ENCODE measurements at places on chromosomes 5 and 9.
A peak's percentile ranks its signal among the peaks of the same experiment; 100 is the strongest.

DNA sequence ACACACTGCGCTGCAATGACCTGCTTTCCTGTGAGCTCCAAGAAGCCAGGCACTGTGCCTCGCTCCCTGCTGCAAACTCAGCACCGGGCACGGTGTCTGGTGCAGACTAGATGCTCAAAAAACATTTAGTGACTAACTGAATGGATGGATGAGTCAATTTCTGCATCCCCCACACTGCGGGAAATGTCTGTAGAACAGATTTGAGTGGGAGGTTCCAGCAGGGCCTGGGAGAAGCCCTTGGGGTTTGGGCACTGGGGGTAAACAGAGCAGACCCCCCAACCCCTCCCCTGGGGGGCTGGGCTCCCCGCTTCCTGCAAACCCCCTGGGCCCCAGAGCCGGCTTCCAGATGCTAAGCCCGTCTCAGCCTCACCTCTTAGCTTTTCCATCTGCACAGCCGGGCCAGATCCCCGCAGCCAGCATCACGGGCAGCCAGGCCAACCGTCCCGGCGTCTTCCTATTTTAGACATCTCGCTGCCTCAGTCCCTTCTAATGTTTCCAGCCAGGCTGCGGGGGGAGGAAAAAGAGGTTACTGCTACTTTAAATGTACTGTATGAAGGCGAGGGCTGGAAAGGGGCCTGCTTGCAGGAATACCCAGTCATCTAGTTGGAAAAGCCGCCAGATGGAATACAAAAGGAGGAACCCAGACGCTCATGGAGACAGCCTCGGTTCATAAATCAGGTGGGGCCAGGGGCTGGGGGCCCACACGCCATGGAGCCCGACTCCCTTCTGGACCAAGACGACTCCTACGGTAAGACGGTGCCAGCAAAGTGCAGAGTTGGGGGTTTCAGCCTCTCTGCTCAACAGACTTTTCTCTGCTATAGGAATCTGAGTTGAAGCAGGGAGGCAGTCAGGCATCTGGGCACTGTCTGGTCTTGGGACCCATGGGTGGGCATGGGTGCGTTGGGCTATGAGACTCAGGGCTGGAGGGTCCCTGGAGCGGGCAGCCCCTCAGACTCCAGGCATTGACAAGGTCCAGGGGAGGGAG, 67.1 kb upstream of the GGTA1 start:
- no peak for DNase-seq

- no peak for DNase-seq
These were observed 110.7 kb upstream of the MAMDC2 start for GRCh38 chr9:69932901-69933300.

DNA sequence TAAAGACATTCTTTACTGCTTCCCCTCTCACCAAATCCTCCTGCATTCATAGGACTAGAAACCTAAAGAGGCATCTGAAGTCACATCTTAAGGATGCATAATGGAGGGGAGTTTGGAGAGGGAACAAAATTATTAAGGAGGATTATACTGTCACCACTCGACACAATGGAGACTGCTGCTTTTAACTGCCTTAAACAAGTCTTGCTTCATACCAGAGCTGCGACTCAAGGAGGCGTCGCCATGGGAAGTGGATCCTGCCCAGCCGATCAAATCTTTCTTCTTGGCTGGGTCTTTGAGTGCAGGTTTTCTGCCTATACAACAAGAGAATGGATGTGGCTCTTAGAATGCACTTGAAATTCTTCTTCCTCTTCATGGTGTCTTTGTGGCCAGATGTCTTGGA, 66.7 kb upstream of the FOXE1 start:
- DNase-seq: no peak

GRCh38 chr9:106761493-106761892, 101.5 kb upstream of the ZNF462 start:
- no peak for DNase-seq

DNA sequence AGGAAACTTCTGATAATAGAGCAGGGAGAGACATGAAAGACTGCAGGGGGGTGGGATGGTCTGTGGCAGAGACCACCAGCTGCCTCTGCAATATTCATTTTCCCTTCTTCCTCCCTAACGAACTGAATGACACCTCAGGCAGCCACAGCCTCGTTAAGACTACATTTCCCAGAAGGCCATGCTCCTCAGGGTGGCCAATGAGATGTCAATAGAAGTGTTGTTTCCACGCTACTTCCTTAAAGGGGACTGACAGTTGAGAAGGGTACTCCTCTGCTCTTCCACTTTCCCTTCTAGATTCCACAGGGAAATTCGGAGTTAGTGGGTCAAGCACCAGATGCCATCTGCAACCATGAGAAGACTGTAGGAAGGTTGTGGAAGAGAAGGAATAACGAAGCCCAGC, 52.0 kb upstream of the DAPK1 start:
- DNase-seq: no peak

GRCh38 chr5:173001229-173001841, 17.8 kb downstream of the ATP6V0E1 start:
- DNase-seq: peak; percentile 6

DNA sequence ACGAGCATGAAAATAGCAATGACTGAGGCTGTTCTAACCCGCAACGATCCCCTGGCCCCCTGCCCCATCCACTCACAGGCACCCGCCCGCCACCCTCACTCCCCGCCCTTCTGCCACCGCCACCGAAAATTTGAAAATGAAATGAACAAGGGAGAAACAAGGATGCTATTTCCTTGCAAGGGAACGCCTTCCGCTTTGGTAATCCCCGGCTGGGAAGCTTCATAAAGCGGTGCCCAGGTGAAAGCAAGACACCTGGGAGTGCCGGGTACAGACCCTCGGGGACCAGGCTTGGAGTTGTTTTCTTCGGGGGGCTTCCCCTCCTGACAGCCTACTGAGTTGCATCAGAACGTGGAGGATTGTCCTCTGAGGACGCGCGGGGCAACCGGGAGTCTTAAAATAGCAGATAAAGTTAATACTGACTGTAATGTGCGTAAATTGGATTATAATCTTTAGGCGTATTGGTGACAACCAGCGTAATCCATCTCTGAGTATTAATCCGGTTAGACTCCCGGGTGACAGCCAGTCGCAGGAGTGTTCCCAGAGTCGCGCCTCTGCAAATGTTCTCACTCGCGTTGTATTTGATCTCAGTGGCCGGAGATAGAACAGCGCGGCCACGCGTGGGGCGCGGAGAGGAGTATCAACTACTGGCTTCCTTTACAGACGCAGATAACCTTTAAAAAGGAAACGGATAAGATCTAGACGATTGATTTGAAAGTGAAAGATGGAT, 885 bp upstream of the MLLT3 start:
- DNase-seq: peak; percentile 29

DNA sequence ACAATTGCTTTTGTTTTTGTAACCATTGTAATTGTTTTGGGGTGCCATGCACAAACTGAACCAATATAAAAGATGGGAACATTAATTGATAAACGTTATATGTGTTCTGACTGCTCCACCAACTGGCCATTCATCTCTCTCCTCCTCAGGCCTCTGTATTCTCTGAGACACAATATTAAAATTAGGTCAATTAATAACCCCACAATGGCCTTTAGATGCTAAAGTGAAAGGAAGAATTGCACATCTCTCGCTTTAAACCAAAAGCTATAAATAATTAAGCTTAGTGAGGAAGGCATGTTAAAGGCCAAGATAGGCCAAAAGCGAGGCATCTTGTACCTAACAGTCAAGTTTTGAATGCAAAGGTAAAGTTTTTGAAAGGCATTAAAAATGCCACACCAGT, 448.4 kb upstream of the ITGA1 start:
- no peak for DNase-seq

- no peak for DNase-seq
These were observed 22.7 kb upstream of the COL5A1 start for GRCh38 chr9:134618833-134619447.

- DNase-seq: no peak
These were observed 148.5 kb downstream of the GNAQ start for GRCh38 chr9:77883133-77883532.

DNA sequence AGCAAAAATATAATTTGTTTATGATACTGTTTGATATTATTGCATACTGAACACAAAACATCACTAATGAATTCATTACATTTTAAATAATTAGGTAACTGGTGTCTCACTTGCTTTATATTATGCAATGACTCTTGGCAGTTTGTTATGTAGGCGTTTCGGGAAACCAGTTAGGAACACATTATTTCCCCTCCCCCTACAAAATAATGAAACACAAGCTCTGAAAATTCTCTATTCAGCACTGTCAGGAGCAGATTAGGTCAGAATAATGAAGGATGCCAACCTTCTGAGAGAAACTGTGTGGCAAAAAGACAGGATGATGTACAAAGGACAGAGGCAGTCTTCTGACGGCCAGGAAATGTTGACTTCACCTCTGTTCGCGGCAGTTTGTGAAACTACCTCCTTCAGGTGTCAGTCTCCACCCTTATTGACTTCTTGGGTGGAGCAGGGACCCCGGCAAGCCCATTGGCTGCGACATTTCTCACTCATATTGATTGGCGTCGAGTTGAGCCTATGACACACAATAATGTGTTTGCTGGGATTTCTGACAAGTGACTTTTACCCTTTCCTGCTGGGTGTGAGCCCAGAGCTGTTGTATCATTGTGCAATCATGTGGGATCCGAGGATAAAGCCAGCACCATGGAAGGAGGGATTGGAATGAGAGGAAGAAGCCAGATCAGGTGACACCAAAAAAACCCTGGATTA, 33.9 kb downstream of the SH3PXD2B start:
- DNase-seq: no peak

- DNase-seq: peak; percentile 2
These were observed 59.6 kb upstream of the SLC27A6 start for GRCh38 chr5:128905568-128906110.

DNA sequence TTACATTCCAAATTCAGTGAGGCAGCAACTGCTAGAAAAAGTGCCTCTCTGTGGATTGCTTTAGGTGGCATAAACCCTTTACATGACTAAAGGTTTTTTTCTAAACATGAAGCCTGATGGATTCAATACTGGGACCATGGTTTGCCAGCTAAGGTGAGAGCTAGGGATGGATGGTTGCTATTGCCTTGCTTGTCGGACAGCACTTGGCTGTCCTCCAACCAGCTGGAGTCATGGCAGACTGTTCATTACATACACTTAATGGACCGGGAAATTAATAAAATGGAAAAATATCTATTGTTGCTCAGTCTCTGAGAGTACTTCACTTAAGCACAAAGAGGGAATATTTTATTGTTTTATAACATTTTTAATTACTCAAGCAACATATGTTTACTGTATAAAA, 116.9 kb upstream of the TRPC7 start:
- DNase-seq: no peak

DNA sequence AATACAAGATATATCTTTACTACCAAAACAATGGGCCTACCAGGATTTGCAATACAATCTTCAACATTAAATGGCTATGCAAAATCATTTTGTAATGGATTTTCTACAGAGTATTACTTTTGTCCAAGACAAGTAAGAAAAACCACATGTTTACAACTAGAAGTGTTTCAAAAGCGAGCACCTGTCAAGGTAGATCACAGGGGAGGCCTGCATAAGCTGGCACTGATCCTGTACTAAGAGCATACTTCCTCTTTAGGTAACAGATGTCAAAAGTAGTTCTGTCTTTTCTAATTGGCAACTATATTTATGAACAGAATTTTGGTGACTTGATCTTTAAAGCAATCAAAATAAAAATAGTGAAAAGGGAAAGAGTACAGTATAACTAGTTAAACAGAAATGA, 249.0 kb downstream of the MLLT3 start:
- no peak for DNase-seq
